ENCODE measurements at places on chromosomes 11 and 22. TPM values are rescaled to one million over a fixed set of nuclear protein-coding genes. Genes with fewer than 3 reads are reported as not detected.

TEX54 gene
- not detected for total RNA-seq

GRCh38 chr11:7154881-7155361 is 66.1 kb downstream of the RBMXL2 start:
- no peaks in the 10 kb centered on the region for H3K27me3 ChIP-seq
- H3K4me1 ChIP-seq, result peaks cover 2% of the 10 kb centered on the region
- no peak overlapping the region for H3K27ac ChIP-seq
- DNase-seq, result no peak
- H3K36me3 ChIP-seq, result no peaks in the 10 kb centered on the region
- no peak overlapping the region for H3K4me3 ChIP-seq

DNA sequence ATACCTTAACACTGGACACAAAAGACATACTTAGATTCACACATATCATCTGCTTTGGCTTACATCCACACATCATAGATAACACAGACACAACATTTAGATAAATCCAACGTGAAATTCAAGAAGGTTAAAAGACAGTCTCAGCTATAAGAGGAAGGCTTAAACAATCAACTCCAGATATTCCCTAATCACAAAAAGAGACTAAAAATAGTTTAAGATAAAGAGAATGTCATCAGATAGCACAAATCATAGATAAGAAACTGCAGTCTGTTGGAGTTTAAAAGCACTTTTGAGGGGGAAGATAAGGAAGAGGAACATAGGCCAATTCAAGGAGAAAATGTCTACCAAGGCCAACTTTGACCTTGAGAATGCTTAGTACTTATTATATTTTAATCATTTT is 504.8 kb downstream of the JRKL start:
- no peak overlapping the region for H3K27ac ChIP-seq
- no peaks in the 10 kb centered on the region for H3K4me1 ChIP-seq
- no peak for DNase-seq
- H3K36me3 ChIP-seq, result no peaks in the 10 kb centered on the region

- H3K36me3 ChIP-seq, result no peaks in the 10 kb centered on the region
- no peak for DNase-seq
- H3K27me3 ChIP-seq, result no peaks in the 10 kb centered on the region
- H3K4me3 ChIP-seq, result no peak overlapping the region
- no peak overlapping the region for H3K27ac ChIP-seq
Measured at GRCh38 chr11:8321876-8322275, 58.2 kb upstream of the LMO1 start.

EXPH5 gene
- total RNA-seq, result 3.3 TPM

KRTAP5-2 gene
- not detected for total RNA-seq

OR8G1 gene
- total RNA-seq, result not detected

GRCh38 chr22:44023404-44024287 is 456 bp upstream of the PARVB start:
- H3K27me3 ChIP-seq, result no peaks in the 10 kb centered on the region
- H3K4me1 ChIP-seq, result peaks cover 62% of the 10 kb centered on the region
- peak; percentile 78 for DNase-seq
- no peaks in the 10 kb centered on the region for H3K36me3 ChIP-seq

DNA sequence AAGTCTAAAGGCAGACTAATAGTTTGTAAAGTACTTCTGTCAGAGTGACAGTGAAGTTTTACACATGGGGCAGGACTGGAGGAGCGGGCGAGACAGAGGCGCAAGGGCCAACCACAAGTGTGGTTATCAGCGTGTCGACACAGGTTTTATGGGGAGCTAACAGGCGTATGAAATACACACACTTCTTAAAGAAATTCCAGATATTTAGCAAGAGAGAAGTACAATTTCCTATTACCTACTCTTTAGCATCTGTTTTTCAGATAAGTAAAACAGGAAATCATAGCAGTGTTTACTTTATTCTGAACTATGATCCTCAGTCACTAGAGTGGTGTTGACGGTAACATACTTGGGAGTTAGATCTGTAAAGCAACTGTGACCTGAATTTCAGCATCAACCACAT is 22.5 kb downstream of the VSIG10L2 start:
- H3K4me1 ChIP-seq, result no peaks in the 10 kb centered on the region
- H3K27me3 ChIP-seq, result no peaks in the 10 kb centered on the region
- H3K27ac ChIP-seq, result no peak overlapping the region
- no peak for DNase-seq
- H3K4me3 ChIP-seq, result no peak overlapping the region

DNA sequence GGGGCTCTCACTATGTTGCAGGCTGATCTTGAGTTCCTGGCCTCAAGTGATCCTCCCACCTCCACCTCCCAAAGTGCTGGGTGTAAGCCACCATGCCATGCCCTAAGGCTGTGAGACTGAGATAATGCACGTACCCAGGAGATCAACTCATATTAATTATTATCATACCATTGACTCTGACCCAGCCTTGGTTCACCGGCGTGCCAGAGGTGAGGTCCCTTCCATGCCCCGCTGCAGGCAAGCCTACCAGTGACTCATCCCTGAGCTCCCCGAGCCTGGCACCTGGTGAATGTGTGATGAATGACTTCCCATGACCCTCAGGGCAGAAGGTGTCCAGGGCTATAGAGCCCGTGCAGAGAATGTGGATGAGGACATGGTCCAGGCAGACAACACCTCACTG is 12.1 kb downstream of the GAL3ST1 start:
- H3K4me1 ChIP-seq, result no peaks in the 10 kb centered on the region
- DNase-seq, result no peak
- H3K4me3 ChIP-seq, result no peak overlapping the region
- H3K27ac ChIP-seq, result no peak overlapping the region
- H3K27me3 ChIP-seq, result no peaks in the 10 kb centered on the region

MIAT gene
- 0.19 TPM for total RNA-seq

EHF gene
- 0.56 TPM for total RNA-seq

DNA sequence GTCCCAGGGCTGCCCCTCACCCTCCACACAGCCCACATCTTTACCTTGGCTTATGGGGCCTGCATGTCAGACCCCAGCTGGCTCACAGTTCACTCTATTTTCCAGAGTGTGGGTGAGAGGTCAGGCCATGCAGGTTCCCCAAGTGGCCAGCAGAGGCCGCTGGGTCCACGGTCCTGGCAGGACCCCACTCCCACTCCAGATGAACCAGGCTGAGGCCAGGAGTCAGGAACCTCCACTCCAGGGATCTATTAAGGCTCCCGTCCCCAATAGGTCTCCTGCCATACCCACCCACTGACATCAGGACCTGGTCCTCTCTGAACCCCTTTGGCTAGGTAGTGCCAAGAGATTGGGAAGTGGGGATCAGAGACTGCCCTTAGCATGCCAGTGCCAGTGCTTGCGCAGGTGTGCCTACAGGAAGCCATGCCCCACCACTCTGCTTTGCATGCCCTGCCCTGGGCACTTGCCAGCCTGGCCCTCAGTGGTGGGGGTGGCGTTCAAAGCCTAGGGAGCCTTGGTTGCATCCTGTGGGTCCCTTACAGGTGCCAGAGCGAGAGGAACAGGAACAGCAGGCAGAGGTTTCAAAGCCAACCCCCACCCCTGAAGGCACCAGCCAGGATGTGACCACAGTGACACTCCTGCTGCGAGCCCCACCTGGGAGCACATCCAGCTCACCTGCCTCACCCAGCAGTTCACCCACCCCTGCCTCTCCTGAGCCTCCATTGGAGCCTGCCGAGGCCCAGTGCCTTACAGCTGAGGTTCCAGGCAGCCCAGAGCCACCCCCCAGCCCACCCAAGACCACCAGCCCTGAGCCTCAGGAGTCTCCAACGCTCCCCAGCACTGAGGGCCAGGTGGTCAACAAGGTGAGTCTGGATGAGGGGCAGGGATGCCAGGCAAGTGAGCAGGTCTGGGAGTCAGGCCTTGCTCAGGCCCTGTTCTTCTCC is 8.3 kb downstream of the SMTN start:
- H3K36me3 ChIP-seq, result peaks cover 80% of the 10 kb centered on the region
- H3K4me1 ChIP-seq, result peaks cover 11% of the 10 kb centered on the region
- peak; percentile 58 for DNase-seq
- H3K27ac ChIP-seq, result peak overlapping the region; percentile 54
- no peak overlapping the region for H3K4me3 ChIP-seq
- H3K27me3 ChIP-seq, result no peaks in the 10 kb centered on the region

DNA sequence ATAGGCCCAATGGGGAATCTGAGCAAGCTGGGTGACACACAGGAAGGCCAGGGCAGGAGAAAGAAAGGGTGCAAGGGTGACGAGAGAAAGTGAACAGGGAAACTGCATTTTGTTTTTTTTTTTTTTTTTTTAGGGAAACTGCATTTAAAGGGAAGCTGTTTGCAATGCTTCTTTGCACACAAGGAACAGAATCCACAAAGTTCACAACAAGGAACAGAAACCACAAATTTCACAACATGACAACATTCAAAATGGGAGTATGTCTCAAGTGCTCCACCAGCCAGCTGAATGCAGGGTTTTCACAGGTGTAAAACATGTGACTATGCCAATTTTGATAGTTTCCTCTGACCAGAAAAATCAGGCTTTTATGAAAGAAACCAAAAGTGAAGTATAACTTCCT is 6.8 kb upstream of the PLAAT3 start:
- no peaks in the 10 kb centered on the region for H3K27me3 ChIP-seq
- peaks cover 27% of the 10 kb centered on the region for H3K4me1 ChIP-seq
- no peaks in the 10 kb centered on the region for H3K36me3 ChIP-seq

- H3K4me1 ChIP-seq, result no peaks in the 10 kb centered on the region
- DNase-seq, result no peak
- no peaks in the 10 kb centered on the region for H3K36me3 ChIP-seq
- no peaks in the 10 kb centered on the region for H3K27me3 ChIP-seq
- no peak overlapping the region for H3K27ac ChIP-seq
Measured at GRCh38 chr11:6876914-6877313, 489 bp downstream of the OR10A4 start.

NELL1 gene
- 1.6 TPM for total RNA-seq

- H3K27me3 ChIP-seq, result no peaks in the 10 kb centered on the region
- H3K4me1 ChIP-seq, result no peaks in the 10 kb centered on the region
- H3K36me3 ChIP-seq, result peaks cover 62% of the 10 kb centered on the region
- DNase-seq, result no peak
Measured at GRCh38 chr11:12941671-12942070, 67.4 kb upstream of the RASSF10 start.

DNA sequence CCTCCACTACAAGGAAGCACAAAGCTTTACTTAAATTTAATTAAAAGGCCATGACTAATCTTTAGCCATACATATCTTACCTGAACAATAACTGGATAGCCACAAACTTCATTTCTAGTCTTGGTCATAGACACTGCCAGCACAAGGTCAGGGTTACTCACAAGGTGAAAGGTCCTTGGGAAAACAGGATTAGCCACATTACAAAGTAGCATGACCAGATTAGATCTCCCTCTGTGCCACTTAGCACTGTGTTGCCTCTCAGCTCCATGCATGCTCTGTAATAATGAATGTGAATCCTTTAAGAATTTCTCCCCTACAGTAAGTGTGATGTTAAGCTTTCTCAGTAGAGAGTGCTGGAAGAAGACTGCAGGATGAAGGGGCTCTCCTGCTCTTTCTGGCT is 325.1 kb upstream of the MPPED2 start:
- H3K27me3 ChIP-seq, result no peaks in the 10 kb centered on the region
- H3K27ac ChIP-seq, result no peak overlapping the region
- H3K36me3 ChIP-seq, result no peaks in the 10 kb centered on the region
- no peak overlapping the region for H3K4me3 ChIP-seq
- DNase-seq, result no peak

MPZL3 gene
- total RNA-seq, result 1.5 TPM

GRCh38 chr22:45599836-45600577 is 71.6 kb upstream of the ATXN10 start:
- H3K4me1 ChIP-seq, result no peaks in the 10 kb centered on the region
- DNase-seq, result no peak
- no peak overlapping the region for H3K27ac ChIP-seq
- H3K27me3 ChIP-seq, result no peaks in the 10 kb centered on the region

NLRP14 gene
- not detected for total RNA-seq

DNA sequence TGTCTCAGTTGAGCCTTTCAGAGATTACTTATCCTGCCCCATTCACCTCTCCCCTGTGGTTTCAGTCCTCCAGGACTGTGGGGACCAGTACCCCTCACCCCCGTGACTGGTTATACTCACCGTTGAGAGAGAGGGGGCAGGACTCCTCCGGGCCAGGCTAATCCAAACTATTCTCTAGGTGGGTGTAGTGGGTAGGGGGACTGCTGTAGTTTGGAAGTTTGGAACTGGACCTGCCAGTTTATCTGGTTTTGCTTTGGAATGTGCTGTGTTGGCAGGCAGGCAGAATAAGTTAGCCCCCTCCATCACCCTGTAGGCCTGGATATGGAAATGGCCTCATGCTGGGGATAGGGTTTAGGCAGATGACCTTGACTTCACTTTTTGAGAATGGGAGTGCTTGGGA is 13.5 kb downstream of the TEAD1 start:
- H3K27me3 ChIP-seq, result no peaks in the 10 kb centered on the region
- DNase-seq, result no peak
- H3K4me3 ChIP-seq, result no peak overlapping the region

SLC22A9 gene
- not detected for total RNA-seq

API5 gene
- total RNA-seq, result 44.4 TPM

DNA sequence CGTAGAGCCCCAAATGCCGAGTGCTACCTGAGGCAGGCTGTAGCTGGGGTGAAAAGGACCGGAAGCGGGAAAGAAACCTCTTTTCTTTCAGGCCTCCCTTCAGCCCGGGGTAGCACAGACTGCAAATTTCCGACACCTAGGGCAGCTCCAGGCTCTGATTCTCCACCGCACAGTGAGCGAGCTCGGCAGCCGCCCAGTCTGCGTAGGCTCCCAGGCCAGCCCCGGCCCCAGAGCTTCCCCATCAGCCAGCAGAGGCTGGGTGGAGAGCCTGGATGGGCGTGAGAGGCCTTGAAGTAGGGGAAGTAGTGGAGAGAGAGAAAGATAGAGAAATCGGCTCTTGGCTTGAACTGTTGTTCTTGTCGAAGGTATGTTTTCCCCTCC is 9.3 kb upstream of the PAX6 start:
- H3K27me3 ChIP-seq, result peaks cover 100% of the 10 kb centered on the region
- H3K4me3 ChIP-seq, result no peak overlapping the region
- DNase-seq, result no peak
- no peaks in the 10 kb centered on the region for H3K36me3 ChIP-seq
- no peak overlapping the region for H3K27ac ChIP-seq

C11orf16 gene
- not detected for total RNA-seq

DNA sequence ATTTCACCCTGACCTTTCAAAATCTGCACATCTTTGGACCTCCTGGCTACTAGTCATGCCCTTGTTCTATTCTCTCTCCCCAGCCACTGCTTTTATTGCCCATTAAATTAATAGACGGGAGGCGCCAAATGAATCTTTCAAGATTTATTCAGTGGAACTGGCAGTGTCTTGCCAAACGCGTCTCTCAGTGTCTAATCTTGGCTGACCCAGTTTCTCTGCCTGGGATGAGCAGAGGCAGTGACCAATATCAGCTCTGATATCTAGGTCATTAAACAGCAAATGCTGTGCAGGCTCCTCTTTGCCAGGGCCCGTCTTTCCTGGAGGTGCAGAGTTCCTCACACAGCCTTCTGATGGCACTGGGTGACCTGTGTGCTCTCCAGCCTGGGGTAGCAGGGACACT is 74.0 kb downstream of the TRAF6 start:
- no peaks in the 10 kb centered on the region for H3K27me3 ChIP-seq
- no peak overlapping the region for H3K27ac ChIP-seq

MTMR3 gene
- total RNA-seq, result 26.1 TPM

OR56A1 gene
- total RNA-seq, result not detected

FGF4 gene
- total RNA-seq, result not detected

GAL3ST3 gene
- total RNA-seq, result 2.1 TPM

Data from heart left ventricle (tissue), 16 donors.